ENCODE measurements at places on chromosomes 16 and 17. TPM values are rescaled to one million over a fixed set of nuclear protein-coding genes. Genes with fewer than 3 reads are reported as not detected.
A peak's percentile ranks its signal among the peaks of the same experiment; 100 is the strongest.

KRTAP4-5 gene
- not detected for polyA plus RNA-seq

KATNIP gene
- polyA plus RNA-seq: 4.0 TPM

CYB5B gene
- 89.0 TPM for polyA plus RNA-seq

CTRB2 gene
- polyA plus RNA-seq: not detected

KRTAP4-9 gene
- not detected for polyA plus RNA-seq

SLC5A11 gene
- 2.1 TPM for polyA plus RNA-seq

PYY gene
- polyA plus RNA-seq: not detected

- DNase-seq: peak; percentile 83
Observed at GRCh38 chr16:361872-362701, 8.3 kb downstream of the MRPL28 start.

DNA sequence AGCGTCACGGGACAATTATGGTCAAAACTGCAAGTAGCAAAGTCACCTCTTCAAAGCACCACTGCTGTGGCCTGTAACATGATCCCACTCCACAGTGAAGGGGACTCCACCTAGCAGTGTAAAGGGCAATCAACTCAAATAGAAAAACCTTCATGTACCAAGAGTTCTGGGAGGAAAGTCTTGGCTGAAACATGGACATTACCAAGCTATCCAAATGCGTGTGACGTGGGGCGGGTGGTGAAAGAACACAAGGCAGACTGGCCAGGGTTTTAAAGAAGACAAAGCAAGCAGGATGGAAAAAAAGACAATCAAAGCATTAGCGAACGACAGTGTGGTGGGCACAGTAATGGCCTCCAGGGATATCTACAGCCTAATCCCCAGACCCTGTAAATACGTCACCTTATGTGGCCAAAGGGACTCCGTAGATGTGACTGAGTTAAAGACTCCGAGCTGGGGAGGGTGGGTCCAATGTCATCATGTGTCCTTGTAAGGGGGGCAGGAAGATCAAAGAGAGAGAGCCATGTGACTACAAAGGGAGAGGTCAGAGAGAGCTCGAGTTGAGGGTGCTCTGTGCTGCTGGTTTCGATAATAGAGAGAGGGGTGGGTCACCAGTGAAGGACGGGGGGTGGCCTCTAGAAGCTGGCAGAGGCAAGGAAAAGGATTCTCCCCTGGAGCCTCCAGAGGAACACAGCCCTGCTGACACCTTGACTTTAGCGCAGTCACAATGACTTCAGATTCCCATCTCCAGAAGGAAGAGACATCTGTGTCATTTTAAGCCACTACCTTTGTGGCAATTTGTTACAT lies 6.0 kb downstream of the HSDL1 start:
- peak; percentile 79 for DNase-seq

- DNase-seq: no peak
Observed at GRCh38 chr17:4872786-4873185, 26.6 kb upstream of the C17orf107 start.

GRCh38 chr16:4232541-4233386 lies 9.1 kb downstream of the SRL start:
- DNase-seq: no peak

- no peak for DNase-seq
Observed at GRCh38 chr17:57527221-57528057, 217.7 kb downstream of the CCDC182 start.

DNA sequence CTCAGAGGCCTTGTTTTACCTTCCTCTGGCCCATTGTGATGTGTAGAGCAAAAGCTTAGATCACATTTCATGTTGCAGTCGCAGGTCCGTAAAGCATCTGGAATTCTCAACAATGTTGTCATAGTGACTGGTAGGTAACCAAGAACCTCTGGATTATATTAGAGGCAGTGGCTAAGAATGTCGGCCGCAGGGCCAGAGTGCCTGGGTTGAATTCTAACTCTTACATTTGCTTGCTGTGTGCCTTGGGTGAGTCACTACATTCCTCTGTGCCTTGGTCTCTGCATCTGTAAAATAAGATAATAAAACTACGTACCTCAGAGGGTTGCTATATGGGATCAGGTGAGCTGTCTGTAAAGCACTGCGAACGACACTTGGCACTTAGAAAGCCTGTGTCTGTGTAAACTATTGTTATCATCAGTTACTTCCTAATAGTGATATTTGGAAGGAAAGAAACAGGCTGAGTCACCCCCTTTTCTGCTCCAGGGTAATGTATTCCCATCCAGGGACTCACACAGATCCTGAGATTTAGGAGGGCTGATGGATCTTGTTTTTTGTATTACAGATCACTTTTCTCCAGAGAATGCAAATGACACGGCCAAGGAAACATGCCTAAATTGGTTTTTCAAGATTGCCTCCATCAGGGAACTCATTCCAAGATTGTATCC lies 52.2 kb downstream of the VPS35L start:
- DNase-seq: no peak

DNA sequence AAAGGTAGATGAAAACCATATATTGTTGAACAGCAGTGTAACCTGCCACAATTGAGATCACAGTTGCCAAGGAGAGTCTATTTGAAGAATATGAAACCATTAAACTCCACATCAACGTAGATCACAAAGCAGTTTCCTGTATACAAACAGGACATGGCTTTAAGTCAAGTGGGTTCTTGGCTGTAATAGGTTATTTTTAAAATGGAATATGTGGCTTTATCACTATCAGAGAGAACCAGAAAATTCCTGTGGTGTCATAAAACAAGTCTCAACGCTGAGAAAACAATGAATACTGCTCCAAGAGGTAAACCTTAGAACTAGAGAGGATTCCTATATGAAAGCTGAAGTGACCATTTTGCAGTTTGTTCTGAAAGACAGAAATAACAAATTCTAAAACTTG lies 999.7 kb downstream of the CDH11 start:
- DNase-seq: no peak

- DNase-seq: no peak
Observed at GRCh38 chr17:12318571-12319266, 298.0 kb downstream of the MAP2K4 start.

GRCh38 chr17:70855401-70856054 lies 686.2 kb downstream of the KCNJ2 start:
- no peak for DNase-seq

GRCh38 chr16:48542966-48543365 lies 67.0 kb downstream of the N4BP1 start:
- no peak for DNase-seq

GRCh38 chr17:38415250-38416194 lies 12.7 kb upstream of the ARHGAP23 start:
- DNase-seq: no peak

DNA sequence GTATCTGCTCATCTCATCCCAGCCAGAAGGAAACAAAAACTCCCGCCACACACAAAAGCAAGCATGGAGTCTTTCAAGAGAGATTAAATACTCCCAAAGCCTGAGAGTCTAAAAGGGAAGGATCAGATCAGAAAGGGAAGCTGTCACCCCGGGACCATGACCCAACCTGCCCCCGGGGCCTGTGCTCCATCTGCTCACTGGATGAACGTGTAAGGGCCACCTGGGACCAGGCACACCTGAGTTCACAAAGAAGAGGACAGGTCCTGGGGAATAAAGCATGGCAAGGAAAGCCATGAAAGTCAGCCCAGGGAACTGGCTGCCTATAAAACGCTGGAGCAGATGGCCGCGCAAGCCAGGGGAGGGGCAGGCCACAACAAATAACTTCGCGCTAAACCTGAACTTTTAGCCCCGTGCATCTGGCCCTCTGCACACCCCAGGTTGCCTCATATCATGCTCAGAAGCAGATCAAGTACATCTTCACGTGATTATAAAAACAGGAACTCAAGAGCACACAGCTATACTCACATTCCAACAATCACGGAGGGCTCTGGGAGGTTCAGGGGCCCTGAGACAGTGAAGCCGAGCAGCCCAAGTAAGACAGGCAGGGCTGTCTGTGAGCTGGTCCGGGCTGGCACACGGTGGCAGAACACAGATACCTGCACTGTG lies 3.4 kb downstream of the TMEM11 start:
- peak; percentile 40 for DNase-seq

GRCh38 chr17:48530208-48530886 lies 464 bp downstream of the HOXB1 start:
- peak; percentile 50 for DNase-seq

DNA sequence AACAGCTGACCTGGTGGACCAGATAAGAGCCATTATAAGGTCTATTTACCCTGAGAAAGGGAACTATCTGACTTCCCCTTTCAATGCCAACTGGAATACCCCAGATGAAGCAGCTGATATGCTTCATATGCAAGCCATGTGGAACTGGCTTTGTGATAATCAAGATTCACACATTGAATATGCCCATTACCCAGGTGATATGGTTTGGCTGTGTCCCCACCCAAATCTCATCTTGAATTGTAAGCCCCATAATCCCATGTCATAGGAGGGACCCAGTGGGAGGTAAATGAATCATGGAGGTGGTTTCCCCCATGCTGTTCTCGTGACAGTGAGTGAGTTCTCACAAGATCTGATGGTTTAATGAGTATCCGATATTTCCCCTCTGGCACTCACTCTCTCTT lies 42.1 kb downstream of the IKZF3 start:
- no peak for DNase-seq

GRCh38 chr17:48539177-48539576 lies 5.7 kb downstream of the HOXB2 start:
- peak; percentile 79 for DNase-seq
